ENCODE measurements at places on chromosomes 2 and 18.

DNA sequence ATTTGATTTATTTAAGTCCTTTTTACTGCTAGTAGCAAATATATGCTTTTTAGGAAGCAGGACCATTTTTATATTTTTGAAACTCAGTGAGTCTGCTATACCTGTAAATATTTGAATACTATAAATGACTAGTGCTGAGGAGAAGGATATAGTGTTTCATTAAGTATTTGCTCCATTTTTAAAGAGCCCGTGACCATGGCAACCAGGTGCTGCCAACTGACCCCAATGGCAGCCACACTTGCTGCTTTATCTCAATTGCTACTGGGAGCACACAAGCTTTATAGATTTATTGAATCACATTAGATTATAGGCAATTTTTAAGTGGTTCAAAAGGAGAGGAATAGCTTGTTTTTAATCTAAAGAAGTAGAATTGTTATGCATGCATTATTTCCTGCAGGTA is 142.0 kb downstream of the SCG2 start:
- no peak for DNase-seq

DNA sequence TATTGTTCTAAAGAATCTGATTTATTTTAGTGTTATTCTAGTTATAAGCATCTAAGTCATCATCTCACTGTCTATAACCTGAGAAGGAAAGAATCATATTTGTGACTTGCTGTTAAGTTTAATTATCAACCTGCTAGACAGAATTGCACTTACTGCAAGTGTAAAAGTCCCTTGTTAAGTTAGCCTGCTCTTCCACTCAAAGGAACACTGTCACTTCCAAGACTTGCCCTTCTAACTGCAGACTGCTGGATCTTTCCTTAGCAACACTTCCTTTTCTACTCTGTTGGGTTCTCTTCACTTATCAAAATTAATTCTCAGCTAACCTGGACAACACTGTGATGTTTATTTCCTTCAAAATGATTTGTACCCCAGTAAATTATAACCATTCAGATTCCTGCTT is 323.2 kb upstream of the TFPI start:
- no peak for DNase-seq

- no peak for DNase-seq
Measured at GRCh38 chr2:28415715-28416114, 23.1 kb downstream of the FOSL2 start.

DNA sequence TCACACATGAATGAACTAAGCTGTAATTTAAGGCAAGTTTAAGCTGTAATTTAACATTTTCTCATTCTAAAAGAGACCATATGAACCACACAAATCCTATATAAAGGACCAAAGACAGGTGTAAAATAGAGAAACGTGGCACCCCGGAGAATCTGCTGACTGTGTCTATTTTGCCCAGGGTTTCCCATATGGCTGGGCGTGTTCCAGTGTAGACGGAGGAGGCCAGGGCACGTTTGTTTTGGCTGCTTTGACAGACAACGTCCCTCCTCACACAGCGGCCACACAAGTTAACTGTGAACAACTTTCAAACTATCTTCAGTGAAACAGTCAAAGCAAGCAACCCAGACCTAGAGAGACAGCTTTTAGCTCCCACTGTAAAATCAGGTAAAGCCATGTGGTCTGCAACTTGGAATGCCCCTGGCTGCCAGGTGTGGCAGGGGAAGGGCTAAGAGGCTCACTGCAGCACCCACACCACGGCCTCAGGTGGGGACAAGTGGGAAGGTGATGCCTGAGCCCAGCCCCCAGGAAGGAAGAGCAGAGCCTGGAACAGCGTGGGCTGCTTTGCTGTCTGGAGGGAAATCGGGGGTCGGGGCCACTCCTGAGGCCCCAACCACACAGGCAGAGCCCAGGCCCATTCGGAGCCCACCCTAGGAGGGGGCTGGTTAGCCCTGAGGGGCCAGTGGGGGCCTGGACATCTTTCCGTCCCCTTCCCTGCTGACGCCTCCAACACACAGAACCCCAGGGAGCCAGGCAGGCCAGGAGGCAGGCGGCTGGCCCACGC is 40.7 kb downstream of the SLC66A2 start:
- DNase-seq, result no peak

GRCh38 chr2:59297816-59298215 is 1056.7 kb upstream of the FANCL start:
- no peak for DNase-seq

- no peak for DNase-seq
Measured at GRCh38 chr2:218249691-218250090, 11.1 kb upstream of the GPBAR1 start.

- peak; percentile 46 for DNase-seq
Measured at GRCh38 chr2:37366773-37367172, 22.3 kb downstream of the QPCT start.

- DNase-seq, result no peak
Measured at GRCh38 chr2:148362144-148362796, 282.3 kb upstream of the EPC2 start.

DNA sequence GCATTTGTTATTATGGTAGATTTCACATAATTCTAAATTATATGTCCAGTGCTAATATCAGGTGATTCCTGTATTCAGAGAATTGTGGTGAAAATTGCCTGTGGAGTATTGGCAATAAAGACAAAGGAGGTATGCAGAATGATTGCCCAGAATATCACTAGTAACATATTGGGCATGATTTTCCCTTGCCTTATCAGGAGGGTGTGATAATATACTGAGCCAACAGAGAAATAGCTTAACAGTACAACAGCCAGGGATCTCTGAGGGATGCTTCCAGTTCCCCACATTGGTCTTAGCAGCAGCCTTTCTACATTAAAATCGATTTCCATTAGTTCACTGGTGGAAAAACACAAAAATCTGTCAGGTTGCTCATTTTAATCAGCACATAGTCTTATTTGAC is 122.9 kb upstream of the COL3A1 start:
- no peak for DNase-seq

GRCh38 chr18:74326231-74326630 is 10.6 kb downstream of the C18orf63 start:
- no peak for DNase-seq

Measured in naive thymus-derived CD4-positive, alpha-beta T cell (primary cell).